Foreskin melanocyte (primary cell): ENCODE measurements at places on chromosomes 7 and 10.

GRCh38 chr7:140657891-140658290 lies 14.9 kb upstream of the ADCK2 start:
- no peak for DNase-seq

DNA sequence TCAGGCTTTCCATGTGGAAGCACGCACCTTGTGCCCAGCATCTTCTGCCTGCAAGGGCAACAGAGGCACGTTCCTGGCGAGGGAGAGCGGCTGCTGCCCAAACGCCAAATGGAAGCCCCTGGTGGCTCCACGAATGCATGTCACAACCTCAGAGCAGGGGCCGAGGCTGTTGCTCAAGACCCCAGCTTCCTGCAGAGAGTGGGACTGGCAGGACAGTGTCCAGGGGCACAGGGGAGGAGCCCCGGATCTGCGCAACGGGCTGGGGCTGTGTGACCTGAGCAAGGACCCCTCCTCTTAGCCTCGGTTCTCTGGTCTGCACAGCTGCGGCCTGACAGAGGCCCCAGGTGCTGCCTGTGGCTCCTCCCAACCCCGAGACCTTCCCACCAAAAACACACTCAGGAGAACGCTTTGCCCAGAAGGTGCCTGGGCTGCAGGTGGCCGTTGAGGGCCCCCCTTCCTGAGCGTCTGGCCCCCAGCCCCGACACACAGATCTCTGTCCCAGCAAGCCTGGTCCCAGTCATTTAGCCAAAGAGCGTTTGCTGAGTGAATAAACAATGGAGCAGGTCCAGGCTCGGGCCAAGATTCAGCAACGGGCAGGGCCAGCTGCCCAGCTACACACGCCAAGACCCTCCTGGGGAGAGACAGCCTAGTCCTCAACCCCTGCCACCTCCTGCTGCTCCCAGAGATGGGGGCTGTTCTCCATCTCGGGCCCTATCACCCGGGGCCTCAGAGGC lies 1.2 kb downstream of the MICALL2 start:
- no peak for DNase-seq

- DNase-seq: no peak
Observed at GRCh38 chr10:14491811-14492210, 161.1 kb upstream of the FRMD4A start.

- DNase-seq: no peak
Observed at GRCh38 chr7:128135159-128135514, 103.9 kb upstream of the LRRC4 start.

GRCh38 chr10:130606001-130606405 lies 469.8 kb downstream of the GLRX3 start:
- DNase-seq: no peak
